CD8-positive, alpha-beta memory T cell (primary cell): ENCODE measurements at places on chromosomes 2 and 18.

DNA sequence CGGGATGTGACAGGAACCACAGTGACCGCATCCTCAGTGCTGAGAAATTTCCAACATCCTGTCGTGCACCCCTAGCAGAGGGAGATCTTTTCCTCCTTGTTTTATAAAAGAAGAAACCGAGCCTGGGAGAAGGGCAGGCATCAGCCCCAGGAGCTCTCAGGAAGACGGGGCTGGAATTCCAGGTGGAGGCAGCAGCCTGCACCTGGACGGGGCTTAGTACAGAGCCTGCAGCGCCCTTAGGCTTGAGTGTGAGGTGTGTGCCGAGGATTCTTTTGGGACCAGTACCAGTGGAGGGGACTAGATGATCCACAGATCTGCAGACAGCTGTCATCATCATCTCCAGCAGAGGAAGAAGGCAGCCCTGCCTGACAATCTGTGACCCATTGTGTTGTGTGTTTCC, 148.8 kb downstream of the GBX2 start:
- no peak for DNase-seq

DNA sequence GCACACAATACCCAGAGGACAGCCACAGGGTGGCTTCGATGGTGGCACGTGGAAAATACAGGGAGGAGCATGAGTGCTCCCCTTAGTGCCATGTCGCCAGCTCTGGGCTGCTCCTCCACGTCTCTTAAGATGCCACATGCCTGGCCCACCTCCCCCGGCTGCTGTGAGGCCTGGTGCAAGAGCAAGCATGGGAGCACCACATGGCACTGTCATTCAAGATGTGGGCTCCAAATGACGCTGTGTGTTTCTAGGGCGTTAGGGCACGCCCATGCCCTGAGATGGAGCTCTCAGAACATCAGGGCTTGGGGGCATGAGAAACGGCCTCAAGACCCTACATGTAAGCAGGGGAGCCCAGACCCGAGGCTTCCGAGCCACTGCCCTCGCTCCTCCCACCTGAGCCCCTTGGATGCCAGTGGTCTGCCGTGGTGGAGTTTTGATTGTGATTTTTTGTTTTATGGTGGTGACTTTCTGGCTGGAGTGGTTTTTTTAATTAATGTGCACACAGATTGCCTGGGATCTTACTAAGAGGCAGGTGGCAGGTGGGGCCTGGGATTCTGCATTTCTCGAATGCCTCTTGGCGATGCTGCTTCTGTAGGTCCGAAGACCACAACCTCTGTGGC, 239.3 kb downstream of the GBX2 start:
- DNase-seq, result no peak

DNA sequence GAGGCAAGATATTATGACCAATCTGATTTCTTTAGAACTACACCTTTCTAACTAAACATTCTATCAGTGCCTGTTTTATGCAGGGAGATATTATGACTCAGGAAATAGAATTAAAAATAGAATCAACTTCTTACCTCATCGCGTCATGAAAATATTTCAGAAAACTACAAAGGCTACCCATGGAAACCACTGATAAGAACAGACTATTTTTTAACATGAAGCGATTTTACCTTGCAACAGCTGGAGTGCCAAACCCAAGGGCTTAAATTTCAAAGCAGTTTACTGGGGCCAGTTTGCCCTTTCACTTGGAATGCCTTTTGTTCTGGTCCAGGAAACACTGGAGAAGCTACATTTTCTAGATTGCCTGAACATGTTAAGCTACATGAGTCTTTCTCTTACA, 304.8 kb upstream of the CCDC68 start:
- no peak for DNase-seq

DNA sequence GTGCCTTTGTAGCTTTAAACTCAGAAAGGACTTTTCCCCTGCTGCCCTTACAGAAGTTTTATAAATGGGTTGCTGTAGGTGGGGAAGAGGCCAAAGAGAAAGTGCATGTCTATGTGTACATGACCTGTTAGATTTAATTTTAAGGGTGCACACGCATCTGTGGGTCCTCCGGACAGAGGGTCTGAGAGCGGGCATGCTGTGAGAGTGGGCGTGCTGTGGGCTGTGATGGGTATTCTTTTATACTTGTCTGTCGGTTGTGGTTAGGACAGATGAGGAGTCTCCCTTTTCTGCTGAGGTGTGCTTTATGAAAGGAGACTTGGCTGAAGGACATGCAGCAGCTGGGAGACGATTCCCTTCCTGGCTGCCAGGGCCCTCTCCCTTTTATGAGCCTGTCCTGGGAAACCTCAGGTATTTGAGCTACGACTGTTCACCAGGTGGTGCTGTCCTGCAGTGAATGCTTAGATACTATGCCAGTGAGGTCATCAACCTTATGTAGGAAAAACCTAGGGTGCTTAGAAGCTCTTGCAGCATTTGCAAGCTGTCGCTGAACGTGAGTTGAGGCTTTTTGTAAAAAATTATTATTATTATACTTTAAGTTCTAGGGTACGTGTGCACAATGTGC, 67.5 kb downstream of the TANC1 start:
- DNase-seq, result peak; percentile 17

DNA sequence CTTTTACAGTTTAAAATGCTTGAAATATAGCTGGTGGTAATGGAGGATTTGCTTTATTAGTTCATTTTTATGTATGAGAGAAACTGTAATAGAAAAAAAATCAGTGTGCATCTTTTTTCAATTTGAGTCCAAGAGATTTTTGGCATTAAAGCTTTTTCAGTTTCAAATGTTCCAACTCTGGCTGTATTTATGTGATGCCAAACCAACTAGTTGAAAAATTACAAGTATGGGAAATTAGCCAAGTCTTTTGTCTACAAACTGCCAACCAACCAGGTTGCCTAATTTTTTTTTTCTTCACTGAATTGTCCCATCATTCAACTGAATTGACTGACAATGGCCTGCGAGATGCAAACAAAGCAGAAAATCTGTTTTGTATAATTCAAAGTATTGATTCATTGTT, 95.7 kb downstream of the ICOS start:
- DNase-seq, result no peak

- DNase-seq, result no peak
Observed at GRCh38 chr2:75100011-75100800, 99.1 kb downstream of the TACR1 start.

DNA sequence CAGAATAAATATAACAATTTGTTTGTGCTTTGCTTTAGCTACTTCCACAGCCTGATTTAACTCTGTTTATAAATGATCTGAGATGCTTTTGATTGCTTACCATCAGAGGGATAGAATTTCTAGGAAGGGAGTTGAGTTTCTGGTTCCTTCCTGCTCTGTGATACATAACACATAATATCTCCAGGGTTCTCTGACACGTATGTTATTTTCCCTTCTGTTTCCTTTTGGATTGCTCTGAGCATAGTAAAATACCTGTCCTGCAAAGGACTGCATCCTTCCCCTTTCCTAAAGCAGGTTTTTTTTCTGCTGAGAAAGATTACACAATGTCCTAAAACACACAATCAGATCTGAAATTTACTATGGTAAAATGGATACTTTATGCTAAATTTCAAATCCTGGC, 76.1 kb downstream of the CABYR start:
- no peak for DNase-seq
